ENCODE measurements at places on chromosomes 12 and 14. TPM values are rescaled to one million over a fixed set of nuclear protein-coding genes. Genes with fewer than 3 reads are reported as not detected.

DNA sequence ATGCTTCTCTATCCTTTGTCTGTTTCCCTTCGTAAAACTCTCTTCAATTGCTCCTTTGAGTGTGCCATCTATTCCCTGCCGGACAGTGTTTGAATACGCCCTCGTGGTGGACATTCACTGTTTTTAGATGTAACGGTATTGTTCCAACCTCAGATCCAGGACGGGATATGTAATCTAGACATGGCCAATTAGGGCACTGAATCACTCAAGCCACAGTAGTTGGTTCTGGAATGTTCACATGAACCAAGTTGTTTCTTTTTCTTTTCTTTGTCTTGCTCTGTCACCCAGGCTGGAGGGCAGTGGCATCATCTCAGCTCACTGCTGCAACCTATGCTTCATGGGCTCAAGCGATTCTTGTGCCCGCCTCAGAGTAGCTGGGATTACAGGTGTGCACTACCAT lies 204.2 kb upstream of the PLXNC1 start:
- DNase-seq = no peak

The CLEC2D gene
- 1.5 TPM for total RNA-seq

DNA sequence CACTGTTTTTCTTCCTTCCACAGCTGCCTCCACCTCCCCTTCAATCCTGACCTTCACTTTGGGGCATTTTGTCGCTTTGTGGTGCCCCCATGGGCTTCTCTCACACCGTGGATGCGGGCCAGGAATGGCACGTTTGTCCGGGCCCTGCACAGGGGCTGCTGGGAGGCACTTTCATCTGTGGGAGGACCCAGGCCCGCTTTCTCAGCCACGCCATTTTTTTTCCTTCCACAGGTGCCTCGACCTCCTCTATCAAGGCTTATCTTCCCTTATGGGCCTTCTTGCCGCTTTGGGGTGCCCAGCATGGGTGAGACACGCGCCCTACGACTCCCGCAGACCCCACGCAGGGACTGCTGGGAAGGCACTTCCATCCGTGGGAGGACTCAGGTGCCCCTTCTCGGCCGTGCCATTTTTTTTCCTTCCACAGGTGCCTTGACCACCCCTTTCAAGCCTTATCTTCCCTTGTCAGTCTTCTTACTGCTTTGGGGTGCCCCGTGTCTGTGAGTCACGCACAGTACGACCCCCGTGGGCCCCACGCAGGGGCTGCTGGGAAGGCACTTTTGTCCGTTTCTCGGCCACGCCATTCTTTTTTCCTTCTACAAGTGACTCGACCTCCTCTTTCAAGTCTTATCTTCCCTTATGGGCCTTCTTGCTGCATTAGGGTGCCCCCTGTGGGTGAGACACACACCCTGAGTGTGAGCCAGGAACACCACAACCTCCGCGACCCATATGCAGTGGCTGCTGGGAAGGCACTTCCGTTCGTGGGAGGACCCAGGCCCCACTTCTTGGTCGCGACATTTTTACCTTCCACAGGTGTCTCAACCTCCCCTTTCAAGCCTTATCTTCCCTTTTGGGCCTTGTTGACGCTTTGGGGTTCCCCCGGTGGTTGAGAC lies 270.7 kb downstream of the ALG10 start:
- no peak for DNase-seq

The MEG3 gene
- total RNA-seq = not detected

DNA sequence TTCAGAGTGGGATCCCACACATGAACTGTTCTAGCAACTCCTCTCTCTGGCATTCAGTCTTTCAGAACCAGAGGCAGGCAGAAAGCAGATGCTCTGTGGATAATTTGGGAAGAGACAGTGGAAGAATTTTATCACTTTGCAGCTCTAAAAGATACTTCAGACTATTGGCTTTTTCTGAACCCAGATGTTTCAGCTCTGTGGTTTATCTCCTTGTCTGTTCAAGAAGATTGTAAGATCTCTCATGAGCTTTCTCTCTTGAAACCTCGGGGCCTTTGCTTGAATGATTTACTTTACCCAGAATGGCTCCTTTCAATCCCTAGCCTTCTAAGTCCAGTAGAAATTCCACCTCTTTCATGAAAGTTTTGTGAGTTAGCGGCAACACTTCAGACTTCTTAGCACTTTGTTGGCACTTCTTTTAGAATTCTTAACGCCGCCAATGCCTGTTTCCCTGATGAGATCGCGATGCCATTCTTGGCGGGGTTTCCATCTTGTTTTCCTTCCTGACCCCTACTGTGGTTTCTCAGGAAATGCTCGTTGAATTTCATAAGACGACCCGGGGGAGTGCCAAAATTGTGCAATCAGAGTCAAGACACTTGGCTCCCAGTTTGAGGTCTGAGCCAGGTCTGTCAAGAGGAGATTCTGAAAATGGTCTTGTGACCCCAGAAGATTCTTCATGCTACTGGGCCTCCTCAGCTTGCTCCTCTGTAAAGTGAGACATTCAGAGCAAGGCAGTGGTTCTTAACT lies 107.0 kb upstream of the PRICKLE1 start:
- DNase-seq = no peak

The C14orf39 gene
- total RNA-seq = not detected

DNA sequence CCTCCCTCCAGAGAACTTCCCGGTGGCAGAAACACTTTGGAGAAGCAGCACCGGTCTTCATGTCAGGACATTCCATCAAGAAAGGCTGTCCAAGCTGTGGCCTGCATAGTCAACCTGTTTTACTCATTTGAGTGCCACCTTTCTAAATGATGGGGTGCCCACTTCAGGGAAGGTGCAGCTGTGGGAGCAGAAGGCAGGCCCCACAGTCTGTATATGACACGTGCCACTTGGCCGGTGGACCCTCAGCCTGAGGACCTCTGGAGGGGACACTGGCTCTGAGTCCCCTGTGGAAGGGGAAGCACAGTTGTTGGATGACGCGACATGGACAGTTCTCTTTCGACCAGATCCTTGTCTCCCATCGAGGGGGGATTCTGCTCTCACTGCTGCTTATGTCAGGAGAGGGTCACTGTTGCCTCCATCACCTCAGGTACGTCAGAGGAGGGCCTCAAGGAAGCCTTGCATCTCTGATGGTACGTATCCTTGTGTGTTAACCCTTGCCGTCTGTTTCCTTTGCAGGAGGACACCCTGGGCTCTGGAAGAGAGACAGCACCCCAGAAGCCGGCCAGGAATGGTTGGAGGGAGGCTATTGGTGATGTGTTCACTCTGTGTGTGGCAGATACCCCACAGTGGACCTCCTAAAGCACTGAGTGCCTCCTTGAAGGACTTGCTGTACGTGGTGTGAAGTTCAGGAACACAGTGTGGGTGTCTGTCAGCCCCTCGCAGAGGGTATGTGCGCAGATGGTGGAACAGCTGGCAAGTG lies 132.1 kb upstream of the RTL1 start:
- no peak for DNase-seq

GRCh38 chr12:46702581-46703344 lies 123.0 kb downstream of the SLC38A4 start:
- no peak for DNase-seq

All from Karpas-422 (cell line).